Stimulated activated CD4-positive, alpha-beta T cell treated with anti-CD3 and anti-CD28 coated beads, Interleukin-1b, Interleukin-23, amount 100 ng/mL, for 1 hour (primary cell): ENCODE measurements at places on chromosomes 4 and X.

DNA sequence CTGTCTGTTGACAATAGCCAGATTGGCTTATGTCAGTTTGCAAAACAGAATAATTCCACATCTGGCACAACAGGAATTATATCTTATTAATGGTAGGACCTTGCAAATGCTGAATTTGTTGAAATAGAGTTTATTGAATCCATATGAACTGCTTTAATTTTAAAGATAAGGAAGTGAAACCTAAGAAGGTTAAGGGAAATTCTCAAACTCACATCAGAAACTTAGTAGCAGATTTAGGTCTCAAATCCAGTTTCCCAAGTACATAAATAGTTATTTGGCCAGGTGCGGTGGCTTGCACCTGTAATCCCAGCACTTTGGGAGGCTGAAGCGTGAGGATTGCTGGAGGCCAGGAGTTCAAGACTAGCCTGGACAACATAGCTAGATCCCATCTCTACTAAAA, 117.1 kb downstream of the HNRNPD start:
- no peak for DNase-seq

- no peak for DNase-seq
These were observed 52.6 kb upstream of the PPARGC1A start for GRCh38 chr4:23942471-23942870.

GRCh38 chr4:82770607-82771006, 28.0 kb downstream of the SCD5 start:
- no peak for DNase-seq

DNA sequence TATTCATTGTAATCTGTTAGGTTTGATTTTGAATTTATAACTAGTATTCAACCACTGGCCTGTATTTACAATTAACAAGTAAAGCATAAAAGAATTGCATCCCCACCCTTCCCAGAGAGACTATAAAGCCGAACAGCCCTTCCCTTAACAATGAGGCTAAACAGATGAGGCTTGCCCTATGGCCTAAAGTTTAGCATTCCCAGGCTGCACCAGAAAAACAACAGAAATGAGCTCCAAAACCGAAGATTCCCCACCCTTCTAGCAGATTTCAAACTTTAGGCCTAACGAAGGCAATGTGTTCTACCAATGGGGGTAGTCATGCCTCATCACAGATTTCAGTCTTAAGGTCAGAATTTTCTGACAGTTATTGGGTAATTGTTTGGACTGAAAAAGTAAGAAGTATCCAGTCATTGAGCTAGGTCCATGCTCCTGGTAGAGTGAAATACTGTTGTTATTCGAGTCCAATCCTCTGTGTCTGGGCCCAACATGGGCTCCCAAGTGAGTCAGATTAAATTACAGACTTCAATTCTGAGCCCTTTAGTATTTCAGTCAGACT, 197.6 kb downstream of the ANTXR2 start:
- DNase-seq, result no peak

GRCh38 chr4:6209921-6210320, 9.6 kb upstream of the JAKMIP1 start:
- DNase-seq, result no peak

DNA sequence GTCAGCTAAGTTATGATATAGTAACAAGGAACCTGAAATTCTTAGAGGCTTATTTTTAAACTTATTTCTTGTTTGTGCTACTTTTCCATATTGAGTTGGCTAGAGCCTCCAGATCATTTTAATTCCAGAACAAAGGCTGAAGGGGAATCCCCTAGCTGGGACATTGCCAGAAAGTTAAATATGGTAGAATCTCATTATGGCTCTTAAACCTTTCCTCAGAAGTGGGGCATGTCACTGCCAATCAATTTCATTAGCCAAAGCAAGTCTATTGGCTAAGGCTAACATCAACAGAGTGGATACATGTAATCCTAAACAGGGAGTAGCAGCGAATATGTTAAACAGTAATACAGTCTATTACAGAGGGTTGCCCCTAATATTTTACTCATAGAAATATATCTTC, 47.0 kb downstream of the FTHL17 start:
- no peak for DNase-seq

DNA sequence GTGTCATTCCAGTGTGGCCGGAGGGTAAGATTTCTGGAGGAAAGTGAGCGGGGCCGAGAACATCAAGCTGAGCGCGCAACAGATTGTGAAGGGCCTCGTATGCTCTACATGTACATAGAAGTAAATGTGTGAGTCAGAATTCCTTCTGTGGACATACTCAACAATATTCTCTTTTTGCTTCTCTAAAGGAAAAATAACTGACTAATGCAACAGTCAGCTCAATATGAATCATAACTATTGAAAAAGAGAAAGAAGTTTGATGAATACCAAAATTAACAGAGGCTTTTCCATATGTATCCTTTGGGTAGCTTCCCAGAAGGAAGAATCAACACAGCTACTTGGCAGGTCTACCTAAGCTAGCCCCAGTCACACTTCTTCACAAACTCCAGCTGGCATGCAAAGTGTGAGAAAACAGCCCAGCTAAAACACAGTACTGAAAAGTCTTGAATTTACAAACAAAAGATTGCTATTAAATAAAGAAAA, 87.5 kb upstream of the ZFP42 start:
- no peak for DNase-seq

GRCh38 chr4:181601103-181601502, 642.1 kb upstream of the TENM3 start:
- DNase-seq, result no peak

- DNase-seq, result no peak
These were observed 237.0 kb downstream of the IDS start for GRCh38 chrX:149267878-149268813.

- no peak for DNase-seq
These were observed 27.2 kb downstream of the PLS3 start for GRCh38 chrX:115588179-115588578.

- DNase-seq, result no peak
These were observed 587.1 kb upstream of the GRIA3 start for GRCh38 chrX:122596998-122597397.

- no peak for DNase-seq
These were observed 23.1 kb downstream of the DACH2 start for GRCh38 chrX:86171366-86171765.

DNA sequence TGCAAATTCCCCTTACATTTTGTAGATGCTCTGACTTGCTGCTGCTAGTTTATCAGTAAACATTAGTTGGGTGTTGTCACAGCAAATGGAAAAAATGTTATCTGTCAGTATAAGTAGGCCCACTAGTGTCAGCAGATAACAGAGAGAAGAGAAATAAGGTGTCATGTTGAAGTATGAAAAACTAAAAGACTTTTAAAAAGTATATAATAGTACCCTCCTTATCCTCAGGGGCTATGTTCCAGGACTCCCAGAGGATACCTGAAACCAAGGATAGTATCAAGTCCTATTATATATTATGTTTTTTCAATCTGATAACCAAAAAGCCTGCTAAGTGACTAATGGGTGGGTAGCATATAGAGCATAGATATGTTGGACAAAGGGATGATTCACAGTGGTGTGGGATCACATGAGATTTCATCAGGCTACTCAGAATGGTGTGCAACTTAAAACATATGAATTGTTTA, 11.6 kb upstream of the BMP2K start:
- no peak for DNase-seq

GRCh38 chrX:114611018-114611619, 27.2 kb downstream of the HTR2C start:
- no peak for DNase-seq

- DNase-seq, result no peak
These were observed 333.9 kb upstream of the FSTL5 start for GRCh38 chr4:162497564-162498167.

- DNase-seq, result no peak
These were observed 23.7 kb upstream of the LRAT start for GRCh38 chr4:154720123-154720522.

DNA sequence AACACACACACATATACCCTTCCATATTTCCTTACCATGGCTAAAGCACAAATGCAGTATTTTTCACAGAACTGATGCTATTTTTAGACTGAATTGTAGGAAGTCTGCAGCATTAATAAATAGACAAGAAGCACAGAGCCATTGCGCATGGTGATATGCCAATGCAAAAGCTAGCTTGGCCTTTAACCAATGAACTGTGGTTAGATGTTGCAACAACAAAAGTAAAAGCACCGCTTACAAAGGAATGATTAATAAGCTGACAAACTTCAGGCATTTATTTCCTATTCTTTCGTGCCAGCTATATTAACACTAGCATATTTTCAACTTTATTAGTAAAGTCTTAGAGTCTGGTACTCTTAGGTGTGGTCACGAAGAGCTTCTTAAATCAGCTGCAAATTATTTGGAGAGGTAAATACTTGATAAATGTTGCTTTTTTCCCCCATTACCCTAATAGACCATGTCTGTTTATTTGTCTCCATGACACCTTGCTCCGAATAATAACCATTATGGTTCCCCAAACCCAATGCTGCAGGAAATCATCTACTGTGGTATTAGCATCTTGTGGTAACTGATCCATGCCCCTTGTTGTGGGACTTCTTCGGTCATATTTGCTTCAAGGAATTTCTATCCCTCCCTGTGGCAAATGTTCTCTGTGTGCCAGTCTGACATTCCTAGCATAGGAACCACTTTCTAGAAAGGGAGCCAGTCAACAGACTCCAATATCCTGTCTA, 306.1 kb upstream of the TAPT1 start:
- no peak for DNase-seq
